ENCODE measurements at places on chromosomes 2 and 18. TPM values are rescaled to one million over a fixed set of nuclear protein-coding genes. Genes with fewer than 3 reads are reported as not detected.

GRCh38 chr18:45566025-45566740 is 49.1 kb upstream of the SLC14A2 start:
- no peak for DNase-seq

- DNase-seq: no peak
These were observed 841.6 kb upstream of the SLC39A10 start for GRCh38 chr2:194815475-194815874.

The TYMS gene
- total RNA-seq: 307 TPM

The SSB gene
- 113 TPM for total RNA-seq

The RAD51AP2 gene
- not detected for total RNA-seq

Measured in CD8-positive, alpha-beta memory T cell (primary cell).